LHCN-M2 (cell line): ENCODE measurements at places on chromosomes 1 and 21. TPM values are rescaled to one million over a fixed set of nuclear protein-coding genes. Genes with fewer than 3 reads are reported as not detected.

The WNT4 gene
- total RNA-seq = not detected in 2 replicates

The DNASE2B gene
- total RNA-seq = not detected in 2 replicates

The CATSPERE gene
- total RNA-seq = 0.11 and 0.19 TPM in 2 replicates

The SH2D1B gene
- total RNA-seq = 0.11 and 0.13 TPM in 2 replicates

The PRRX1 gene
- total RNA-seq = 3.5 and 3.7 TPM in 2 replicates

The GBP3 gene
- total RNA-seq = 67.6 and 72.9 TPM in 2 replicates

- DNase-seq = peak; percentile 6
These were observed 33.0 kb downstream of the CDK18 start for GRCh38 chr1:205537386-205538018.

GRCh38 chr1:91866425-91866824 lies 19.5 kb downstream of the TGFBR3 start:
- DNase-seq = no peak

GRCh38 chr1:33512226-33513011 lies 40.0 kb downstream of the ZSCAN20 start:
- DNase-seq = no peak

GRCh38 chr1:216528816-216529215 lies 105.6 kb upstream of the USH2A start:
- no peak for DNase-seq

- no peak for DNase-seq
These were observed 3.4 kb upstream of the LEFTY2 start for GRCh38 chr1:225944387-225944786.
